ENCODE measurements at places on chromosomes 5 and 9.
A peak's percentile ranks its signal among the peaks of the same experiment; 100 is the strongest.

- DNase-seq = no peak
These were observed 26.4 kb downstream of the PSD2 start for GRCh38 chr5:139821806-139822552.

- DNase-seq = no peak
These were observed 7.3 kb downstream of the COL5A1 start for GRCh38 chr9:134648701-134649530.

DNA sequence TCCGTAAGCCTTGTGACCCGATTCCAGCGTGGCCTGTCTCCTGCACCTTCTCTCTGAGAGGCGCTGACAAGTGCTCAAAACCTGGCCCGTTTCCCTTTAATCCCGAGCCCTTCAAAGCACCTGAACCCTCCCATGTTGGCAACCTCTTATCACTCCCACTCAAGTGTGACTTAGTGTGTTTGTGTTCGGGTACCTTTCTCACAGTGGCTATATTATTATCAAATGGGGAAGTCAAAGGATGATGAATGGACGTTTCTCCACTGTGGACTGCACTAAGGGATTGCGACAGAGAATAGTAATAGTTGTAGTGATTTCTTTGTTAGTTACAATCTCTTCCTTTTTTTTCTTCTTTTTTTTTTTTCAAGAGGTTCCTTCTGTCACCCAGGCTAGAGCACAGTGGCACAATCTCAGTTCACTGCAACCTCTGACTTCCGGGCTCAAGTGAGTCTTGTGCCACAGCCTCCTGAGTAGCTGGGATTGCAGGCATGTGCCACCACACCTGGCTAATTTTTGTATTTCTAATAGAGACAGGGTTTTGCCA lies 65.4 kb upstream of the TNFSF8 start:
- no peak for DNase-seq

DNA sequence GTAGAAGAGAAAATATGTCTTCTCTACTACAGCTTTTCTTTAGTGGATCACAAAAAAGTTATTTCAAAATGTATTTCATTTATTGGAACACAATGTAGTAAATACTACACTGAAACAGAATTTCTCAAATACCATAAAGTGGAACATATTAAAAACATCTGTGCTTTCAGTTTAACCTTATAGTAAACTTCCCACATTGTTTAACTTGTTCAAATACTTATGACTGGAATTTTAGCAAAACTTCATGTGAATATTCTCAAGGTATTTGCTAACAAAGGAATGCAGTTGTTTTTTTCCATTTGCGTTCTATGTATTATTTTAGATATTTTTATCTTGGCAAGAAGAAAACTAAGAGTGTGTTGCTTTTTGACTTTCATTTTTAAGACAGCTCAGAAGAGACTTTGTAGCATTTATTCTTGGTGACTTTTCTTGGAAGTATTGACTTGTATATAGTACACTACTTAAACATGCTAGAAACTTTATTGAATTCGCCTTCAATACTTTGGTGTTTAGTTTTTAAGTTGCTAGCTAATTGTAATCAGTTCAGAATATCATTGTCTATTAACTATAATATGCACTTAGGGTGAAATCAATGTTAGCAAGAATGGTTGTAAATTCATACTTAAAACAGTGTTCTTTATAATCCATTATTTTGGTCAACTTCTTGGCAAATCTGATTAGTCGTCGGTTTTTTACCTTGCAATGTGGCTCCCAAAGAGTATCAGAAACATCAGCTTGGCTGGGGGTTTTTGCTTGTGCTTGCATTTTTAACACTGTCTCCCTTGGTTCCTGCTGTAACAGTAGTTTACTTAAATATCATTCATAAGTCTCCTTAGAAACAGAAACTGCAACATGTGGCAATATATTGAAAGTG lies 5.0 kb upstream of the RHOBTB3 start:
- DNase-seq = no peak

DNA sequence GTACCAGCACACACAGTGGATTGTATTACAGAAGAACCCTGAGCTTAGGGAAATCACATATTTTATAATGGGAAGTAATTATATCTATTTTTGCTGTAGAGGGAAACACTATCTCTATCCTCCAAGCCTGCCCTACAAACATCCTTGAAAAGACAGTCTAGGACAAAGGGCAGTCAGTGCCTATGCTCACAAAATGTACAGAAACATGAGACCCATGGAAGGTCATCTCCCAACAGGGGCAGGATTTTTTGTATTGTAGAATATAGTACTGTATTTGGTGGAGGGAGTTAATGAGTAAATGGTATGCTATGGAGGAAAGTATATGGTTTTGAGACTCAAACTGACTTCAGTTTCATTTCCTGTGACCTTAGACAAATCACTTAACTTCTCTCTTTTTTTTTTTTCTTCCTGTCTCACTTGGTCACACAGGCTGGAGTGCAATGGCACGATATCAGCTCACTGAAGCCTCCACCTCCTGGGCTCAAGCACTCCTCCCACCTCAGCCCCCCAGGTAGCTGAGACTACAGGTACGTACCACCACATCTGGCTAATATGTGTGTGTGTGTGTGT lies 5.8 kb upstream of the RAB14 start:
- DNase-seq = no peak

- DNase-seq = peak; percentile 72
These were observed 33.6 kb upstream of the GLIPR2 start for GRCh38 chr9:36102742-36103495.

DNA sequence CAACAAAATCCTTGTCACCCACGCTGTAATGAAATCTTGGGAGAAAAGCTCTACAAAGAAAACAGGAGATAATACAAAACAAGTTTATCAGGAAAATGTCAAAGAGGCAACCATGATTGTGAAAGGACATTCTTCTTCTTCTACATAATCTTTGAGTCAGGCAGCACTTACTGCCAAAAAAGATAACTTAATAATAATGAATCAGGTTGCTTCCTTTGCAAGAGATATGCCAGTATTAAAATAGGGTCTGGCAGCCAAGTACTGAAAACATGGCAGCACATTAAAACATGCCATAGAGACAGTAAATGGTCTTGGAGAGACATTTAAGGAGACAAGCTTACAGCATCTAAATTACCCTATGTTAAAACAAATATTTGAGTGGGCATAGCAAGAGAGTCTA lies 1573.4 kb downstream of the EFNA5 start:
- DNase-seq = no peak

DNA sequence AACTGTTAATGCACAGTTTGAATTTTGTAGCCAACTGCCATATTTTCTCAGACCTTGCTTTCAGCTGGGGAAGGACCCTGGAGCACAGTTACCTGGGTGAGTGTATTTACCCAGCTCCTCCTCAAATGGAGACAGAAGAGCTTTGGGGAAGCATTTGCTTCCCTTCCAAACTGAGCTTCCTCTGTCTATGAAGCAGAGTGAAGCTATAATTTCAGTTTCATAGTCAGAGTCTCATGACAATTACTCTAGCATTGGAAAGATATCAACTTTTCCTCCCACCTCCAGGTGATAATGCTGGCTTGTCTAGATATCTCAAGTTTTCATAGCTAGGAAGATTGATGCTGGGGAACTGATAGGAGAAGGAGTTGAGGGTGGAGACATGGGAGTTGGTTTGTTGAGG lies 406.4 kb upstream of the CLINT1 start:
- DNase-seq = no peak

- no peak for DNase-seq
These were observed 38.9 kb upstream of the STX17 start for GRCh38 chr9:99867536-99867935.

DNA sequence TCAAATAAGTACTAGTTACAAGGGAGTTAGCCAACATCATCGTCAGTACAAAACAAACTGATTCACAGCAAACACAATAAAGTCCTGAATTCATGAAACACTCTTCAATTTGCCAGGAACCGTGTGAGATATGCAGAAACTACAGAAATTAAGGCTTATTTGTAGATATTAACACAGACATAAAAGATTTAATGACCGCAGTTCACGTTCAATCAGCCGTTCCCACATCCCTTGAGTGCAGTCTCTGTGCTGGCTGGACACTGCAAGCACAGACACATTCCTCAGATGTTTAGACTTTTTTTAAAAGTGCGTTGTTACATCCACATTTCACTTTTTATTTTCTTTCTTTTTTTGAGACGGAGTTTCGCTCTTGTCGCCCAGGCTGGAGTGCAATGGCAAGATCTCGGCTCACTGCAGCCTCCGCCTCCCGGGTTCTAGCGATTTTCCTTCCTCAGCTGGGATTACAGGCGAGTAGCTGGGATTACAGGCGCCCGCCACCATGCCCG lies 566 bp upstream of the CEP78 start:
- no peak for DNase-seq

DNA sequence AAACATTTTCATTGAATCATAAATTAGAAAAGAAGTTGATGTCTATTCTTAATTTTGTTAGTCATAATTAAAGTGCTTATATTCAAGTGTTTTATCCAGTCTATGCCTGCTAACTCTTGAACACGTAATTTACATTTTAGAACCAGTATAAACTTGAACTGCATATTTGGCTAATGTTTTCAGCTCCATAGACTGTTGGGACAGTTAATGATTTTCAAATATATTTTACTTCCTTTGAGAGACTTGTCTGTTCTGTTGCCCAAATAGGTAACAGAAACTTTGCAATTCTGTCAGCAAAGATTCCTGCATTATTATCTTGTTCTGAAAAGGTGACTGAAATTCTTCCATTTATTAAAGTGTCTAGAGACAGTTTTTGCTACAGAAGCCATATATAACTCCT lies 7.8 kb downstream of the ITGA2 start:
- DNase-seq = no peak

DNA sequence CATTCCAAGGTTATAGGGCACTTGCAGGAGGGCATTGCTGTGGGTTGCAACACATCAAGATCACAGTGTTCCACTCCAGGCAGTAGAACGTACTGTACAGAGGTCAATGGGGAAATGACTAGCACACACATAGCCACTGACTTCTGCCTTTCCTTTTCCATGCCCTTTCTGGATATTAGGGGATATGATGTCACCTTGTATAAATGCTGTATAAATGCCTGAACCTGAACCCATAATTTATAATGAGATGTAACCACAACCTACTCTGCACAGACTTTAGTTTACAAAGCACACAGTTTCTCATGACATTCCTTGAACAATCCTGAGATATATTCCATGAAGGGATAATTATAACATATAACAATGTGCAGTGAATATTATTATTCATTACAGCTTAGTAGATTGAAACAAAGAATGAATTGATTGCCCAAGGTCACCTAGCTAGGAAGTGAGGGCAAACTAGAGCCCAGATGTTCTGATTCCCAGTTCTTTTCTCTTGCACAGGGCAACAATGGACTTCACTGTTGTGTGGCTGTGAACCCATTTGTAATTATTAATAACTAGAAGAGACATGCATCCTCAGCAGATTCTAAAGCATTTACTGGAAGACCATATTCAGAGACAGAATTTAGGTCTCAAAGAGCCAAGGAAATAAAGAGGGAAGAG lies 5.6 kb upstream of the ABLIM3 start:
- DNase-seq = no peak

GRCh38 chr5:141957367-141957996 lies 520 bp downstream of the PCDH12 start:
- no peak for DNase-seq

DNA sequence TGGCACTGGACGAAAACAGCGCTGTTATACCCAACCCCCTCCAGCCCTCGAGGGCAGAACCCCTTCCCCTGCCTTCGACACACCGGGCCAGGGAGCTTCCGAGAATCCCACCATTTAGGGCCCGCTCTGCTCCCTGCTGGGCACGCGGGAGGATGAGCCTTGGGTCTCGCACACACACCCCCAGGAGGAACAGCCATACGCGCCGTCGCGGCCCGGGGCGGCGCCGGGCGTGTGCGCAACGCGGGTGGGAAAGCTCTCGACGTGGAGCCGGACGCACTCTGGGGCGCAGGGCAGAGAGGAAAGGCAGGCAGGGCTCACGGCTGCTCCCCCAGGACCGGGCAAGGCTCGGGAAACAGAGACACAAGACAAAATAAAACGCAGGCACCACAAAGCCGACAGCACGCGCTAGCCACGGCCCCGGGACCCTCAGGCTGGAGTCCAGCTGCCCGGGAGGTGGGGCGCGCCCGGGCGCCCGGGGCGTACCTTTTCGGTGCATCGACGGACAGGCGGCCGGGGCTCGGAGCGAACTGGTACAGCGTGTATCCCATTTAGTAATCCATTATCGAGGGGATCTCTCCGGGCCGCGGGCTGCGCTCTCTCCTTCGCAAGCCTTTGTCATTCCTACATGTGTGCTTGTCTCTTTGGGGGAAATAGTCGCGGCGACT lies 789 bp downstream of the SEMA6A start:
- DNase-seq = no peak

DNA sequence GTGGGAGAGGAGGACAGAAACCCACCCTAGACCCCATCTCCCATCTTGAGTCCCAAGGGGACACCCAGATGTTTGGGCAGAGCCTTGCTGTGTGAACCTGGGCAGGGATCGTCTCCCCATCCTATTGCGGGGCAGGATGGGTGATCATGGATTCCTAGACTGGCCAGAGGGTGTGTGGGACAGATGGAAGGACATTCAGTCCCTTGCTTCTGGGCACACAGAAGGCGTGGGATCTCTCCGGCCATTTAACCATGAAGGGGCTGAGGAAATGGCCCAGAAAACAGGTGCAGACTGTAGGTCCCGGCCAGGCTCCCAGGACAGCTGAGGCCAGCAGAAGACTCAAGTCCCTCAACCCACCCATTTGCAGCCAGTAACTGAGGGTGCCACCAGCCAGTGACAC lies 29.9 kb downstream of the PTGES start:
- no peak for DNase-seq

DNA sequence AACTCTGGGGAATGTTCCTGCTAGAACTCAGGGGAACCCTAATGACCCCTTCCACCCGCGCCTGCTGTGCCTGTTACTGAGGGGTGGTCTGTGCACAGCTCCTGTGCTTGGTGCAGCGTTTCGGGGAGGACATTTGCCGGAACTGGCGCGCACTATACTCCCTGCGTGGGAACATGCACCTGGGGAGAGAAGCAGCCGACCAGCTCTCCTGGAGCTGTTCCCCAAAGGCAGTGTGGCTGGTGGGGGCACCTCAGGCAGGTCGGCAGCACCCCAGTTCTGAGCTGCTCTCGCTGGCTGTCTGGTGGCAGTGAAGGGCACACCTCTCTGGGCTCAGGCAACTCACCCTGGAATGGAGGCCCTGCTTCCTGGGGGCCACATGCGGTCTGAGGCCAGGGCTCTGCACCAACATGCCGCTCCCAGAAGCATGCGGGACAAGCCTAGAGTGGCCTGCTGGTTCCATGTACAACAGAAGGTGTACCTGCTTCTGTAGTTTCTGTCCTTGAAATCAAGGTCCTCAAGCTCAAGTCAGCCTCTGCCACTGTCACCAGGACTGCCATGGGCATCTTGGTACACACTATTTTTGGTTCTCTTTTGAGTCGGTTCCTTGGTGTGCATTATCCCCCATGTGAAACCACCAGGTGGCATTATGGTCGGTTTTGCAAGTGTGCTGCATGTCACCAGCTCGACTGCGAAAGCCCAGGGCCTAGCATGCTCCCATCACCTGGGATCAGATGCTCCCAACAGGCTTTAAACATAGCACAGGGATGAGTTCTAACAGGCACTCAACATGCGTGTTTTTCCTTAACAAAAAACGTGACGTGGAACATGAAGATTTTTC lies 7.8 kb upstream of the MRNIP start:
- DNase-seq = no peak

DNA sequence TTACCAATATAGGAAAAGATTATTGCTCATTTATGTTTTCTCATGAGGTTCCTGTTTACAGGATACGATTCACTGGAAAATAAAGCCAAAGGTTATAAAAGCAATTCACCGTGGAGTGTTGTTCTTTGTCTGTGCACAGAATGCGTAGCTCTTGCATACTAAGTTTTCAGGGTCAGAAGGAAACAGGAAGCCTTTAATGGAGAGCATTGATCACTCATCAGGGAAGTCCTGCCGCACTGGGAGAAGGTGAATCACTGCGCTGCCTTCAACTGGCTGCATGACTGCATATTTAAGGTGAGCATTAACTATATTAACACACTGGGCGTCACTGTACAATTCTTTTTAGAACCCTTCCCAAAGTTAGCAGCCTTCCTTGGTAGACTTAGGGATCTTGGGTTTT lies 74.1 kb upstream of the SYK start:
- no peak for DNase-seq
